ENCODE measurements at places on chromosomes 12 and 14.

GRCh38 chr12:63319386-63319785 lies 168.4 kb upstream of the AVPR1A start:
- no peak for DNase-seq

DNA sequence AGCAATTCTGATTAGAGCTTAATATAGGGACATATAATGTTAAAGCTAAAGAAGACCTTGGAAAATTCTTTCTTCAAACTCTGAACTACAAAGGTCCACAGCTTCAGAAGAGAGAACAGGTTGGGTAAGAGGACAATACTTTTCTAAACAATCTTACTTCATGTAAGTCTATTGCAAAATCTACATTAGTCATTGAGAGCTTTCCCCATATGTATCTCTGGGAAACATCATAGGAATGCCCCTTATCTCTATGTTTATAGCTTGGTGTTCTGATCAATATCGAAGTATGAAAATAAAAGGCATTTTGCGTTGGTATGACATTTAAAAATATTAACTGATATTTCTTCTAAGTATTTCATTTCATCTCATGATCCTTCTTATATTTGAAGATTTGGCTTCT lies 962.6 kb downstream of the AACS start:
- no peak for DNase-seq

DNA sequence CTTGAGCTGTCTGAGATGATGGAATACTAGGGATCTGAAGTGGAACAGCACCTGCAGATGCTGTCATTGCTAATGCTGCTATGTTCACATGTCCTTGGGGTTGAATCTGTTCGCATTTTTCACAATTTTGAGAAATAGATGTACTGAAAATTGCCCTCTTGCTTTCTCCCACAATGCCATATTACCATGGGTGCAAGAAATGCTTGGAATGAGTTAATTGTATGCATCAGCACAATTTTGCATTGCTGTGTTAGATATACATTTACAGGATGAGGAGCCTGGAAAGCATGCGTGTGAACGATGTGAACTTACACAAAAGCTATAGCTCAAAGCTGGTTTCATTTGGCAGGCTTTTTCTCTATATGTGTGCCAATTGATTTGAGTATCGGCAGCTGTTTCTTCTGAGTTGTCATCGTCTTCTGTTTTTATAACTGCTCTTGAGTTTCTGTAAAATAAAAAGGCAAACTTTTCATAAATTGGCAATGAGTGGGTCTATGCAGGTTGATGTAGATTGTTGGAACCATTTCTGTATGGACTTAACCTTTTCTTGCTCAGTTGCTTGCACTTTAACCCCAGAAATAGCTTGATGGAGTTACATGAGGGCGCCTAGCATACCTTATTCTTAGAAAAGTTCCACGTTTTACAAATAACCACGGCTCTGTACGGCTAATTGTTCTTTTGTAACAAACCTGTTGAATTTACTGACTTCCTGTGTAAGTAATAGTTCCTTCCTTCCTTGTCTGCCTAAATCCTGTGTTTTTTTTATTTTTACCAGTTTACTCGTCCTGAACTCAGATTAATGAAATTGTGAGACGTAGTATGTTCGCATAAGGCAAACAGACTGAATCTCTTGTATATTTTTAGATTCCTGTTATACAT lies 105.9 kb downstream of the FGD4 start:
- no peak for DNase-seq

- DNase-seq, result no peak
Observed at GRCh38 chr12:95918194-95918993, 24.0 kb downstream of the CCDC38 start.

DNA sequence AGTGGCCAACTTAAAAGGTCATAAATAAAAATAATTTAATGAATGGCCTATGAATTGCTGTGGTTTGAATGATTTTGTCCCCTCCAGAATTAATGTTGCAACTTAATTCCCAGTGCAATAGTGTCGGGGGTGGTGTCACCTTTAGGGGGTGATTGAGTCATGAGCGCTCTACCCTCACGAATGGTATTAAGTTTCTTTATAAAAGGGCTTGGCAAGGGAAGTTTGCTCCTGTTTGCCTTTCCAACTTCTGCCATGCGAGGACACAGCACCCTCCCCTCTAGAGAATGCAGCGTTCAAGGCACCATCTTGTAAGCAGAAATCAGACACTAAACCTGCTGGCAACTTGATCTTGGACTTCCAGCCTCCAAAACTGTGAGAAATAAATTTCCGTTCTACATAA lies 253.3 kb downstream of the ATXN7L3B start:
- no peak for DNase-seq
